ENCODE measurements at places on chromosomes 3 and 15.

GRCh38 chr15:49168016-49168415 is 2.0 kb upstream of the GALK2 start:
- no peak for DNase-seq

GRCh38 chr3:123396171-123397049 is 52.5 kb downstream of the ADCY5 start:
- DNase-seq = no peak

DNA sequence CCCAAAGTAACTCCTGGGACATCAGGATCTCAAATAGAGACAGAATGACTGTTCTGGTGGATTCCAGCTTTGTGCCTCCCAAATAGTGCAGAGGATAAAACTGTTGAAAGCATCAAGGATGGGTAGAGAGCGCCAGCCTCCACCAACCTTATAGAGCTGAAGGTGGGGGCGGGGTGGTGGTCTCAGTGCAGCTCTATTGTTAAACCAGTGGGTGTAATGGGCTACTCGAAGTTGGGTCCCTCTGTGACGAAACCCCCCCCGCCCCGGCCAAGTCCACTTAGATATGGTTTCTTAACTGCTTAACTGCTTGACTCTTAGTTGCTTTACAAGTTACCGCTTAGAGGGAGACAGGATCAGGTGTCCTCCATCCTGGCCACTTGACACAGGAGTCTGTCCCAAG is 22.7 kb downstream of the DHX30 start:
- no peak for DNase-seq

- DNase-seq = no peak
Observed at GRCh38 chr15:64110950-64111678, 15.3 kb downstream of the SNX1 start.

DNA sequence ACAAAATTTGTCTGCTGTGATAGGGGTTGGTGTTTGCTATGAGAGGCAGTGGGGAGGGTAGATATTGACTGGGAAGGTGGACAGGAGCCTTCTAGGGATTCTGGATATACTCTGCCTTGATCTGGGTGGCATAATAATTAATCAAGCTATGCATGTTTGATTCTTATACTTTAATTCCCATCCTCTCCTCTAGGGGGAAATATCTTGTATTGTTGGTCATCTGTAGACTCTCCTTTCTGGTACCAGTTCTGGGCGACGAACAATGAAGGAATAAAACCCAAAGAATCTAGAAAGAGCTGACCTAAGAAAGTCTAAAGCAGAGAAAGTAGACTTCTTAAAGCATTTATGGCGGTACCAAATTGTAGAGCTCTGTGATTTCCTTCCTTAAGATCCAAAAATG is 198.2 kb upstream of the STRIT1 start:
- DNase-seq = no peak

DNA sequence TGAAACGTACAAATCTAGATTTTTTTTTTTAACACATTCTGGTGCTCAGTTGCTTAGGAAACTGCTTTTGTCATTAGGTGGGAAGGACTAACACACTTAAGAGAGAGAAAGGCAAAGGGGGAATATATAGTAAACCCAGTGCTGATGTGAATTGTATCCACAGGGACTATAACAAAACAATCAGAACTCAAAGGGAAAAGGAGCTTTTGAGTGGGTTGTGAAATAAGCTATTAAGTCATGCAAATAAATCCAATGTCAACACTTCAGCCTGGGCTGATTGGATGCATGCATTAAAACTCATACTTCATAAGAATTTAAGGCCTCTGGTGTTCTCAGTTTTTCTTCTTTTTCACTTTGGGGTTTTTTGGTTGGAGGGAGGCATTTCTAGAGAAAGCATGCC is 628.9 kb downstream of the FHIT start:
- no peak for DNase-seq

- no peak for DNase-seq
Observed at GRCh38 chr3:188923671-188924070, 248.1 kb upstream of the TPRG1 start.

DNA sequence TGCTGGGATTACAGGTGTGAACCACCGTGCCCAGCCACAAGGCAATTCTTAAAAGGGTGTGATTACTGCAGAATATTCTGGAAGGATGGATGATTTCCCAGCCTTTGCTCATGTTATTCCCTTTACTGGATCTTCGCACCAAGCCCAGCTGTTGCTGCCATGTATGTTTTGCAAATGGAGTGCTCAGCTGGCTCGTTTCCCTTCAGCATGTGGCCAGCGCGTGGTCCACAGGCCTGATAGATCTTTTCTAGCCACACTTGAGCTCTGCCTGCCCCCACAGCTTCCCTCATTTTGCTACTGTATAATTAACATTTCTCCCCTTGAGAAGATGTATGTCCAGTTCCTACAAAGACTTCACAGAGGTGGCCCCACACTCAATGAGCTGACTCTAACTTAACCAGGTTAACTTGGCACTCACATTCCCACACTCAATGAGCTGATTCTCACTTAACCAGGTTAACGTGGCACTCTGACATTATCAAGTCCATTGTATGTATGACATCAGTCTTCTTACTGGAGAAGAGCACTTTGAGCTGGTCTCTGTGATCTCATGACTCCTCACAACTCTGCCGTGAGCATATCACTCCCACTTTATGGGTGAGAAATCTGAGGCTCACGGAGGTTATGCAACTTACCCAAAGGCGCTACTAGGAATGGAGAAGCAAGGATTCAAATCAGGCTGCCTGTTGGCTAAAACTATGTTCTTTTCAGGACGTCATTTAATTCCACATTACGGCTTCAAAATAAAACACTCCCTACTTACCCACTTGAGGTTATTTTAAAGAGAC is 49.2 kb downstream of the TM4SF4 start:
- no peak for DNase-seq

GRCh38 chr3:173750591-173750990 is 353.0 kb downstream of the NLGN1 start:
- no peak for DNase-seq

DNA sequence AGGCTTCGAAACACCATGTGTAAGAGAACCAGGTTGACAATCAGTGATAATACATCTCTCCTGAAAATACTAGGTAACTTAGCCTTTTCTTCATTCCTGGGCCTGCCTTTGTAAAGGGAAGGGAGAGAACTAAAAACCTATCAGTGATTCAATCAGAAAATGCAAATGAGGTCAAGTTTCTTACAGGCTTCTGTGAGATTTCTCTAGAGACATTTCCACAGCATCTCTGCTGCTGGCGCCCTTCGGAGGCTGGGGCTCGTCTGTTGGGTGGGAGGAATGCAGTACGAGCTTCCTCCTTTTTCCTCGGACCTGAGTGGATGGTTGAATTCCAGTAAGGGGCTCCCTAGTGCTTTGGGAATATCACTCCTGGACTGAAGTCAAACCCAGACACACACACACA is 340.4 kb upstream of the ICE2 start:
- DNase-seq = no peak

DNA sequence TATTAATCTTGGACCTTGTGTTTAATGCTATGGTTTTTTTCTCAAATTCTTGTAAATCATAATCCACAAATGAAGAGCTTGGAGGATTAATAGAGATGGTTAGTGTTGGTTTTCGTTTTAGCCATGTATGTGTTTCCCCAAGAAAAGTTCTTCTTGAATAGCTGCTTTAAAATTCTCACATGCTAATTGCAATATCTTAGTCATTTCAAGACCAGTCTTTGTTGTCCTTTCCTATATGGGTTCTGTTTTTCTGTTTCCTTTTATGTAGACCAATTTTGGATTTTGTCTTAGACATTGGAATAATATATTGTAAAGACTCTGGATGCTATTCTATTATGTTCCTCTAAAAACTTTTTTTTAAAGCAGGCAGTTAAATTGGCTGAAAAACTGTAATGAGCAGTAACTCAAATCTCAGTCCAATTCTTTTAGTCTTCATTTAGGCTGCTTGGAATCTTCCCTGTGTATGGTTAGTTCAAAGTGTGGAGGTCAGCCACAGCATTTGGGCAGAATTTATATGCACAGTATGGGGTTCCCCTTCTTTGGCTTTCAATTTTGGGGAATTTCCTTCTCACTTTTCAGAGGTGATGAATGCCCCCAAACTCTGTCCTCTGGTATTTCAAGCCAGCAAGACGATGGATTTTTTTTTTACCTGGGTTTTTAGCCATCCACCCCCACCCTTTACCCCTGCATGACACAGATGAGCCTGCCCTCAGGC is 39.1 kb upstream of the DNAJC13 start:
- DNase-seq = no peak

DNA sequence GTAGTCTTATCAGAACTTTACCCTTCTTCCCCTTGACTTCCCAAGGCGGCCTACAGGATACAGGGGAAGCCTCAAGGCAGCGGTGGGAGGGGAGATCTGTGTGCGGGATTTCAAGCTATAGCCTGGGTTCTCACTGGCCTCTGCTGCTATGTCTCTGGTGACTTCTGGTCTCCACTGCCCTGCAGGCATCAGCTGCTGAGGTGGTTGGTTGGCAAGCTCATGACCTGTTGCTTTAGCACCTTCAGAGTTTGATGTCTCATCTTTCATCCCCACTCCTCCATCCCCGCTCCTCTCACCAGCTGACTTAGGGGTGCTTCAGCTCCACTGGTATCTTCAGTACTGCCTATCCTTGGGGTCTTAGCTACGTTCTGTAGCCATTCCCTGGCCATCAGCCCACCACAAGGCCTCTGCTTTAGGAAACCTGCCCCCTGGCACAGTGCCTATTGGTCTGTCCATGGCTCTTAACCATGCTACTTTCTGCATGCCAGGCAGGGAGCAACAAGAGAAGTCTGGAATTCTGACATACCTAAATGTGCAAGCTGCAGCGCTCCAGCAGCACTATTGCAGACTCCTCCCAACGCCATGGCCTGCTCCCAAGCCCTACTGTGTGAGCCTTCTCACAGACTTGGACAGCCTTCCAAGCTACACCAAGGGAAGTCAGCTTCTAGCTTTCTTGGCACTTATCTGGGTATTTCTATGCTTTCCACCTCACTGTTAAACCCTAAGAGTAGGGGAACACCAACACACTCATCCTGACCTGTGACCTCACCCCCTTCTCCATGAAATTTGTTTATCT is 1.8 kb upstream of the YEATS2 start:
- DNase-seq = no peak

DNA sequence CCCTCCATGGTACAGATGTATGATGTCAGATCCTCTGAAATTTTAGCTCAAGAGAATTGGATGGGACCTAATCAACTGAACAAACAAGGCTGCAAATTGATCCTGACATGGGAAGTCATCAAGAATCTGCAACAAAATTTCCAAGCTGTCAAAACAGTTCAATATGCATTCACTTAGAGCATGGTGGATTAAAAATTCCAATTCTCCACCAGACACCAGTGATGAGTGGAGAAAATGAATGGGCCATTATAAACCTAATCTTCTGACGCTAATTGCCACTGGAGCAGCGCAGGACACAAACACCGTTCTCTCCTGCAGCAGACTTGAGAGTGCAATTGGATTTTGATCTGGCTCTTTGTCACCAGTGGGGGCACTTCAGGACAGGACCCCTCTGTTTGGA is 94.2 kb downstream of the MINAR1 start:
- DNase-seq = no peak

Data from activated gamma-delta T cell treated with Interleukin-2 at 50 U/mL for 16 hours (primary cell).